Central memory CD4-positive, alpha-beta T cell (primary cell): ENCODE measurements at places on chromosomes 5 and 9.

DNA sequence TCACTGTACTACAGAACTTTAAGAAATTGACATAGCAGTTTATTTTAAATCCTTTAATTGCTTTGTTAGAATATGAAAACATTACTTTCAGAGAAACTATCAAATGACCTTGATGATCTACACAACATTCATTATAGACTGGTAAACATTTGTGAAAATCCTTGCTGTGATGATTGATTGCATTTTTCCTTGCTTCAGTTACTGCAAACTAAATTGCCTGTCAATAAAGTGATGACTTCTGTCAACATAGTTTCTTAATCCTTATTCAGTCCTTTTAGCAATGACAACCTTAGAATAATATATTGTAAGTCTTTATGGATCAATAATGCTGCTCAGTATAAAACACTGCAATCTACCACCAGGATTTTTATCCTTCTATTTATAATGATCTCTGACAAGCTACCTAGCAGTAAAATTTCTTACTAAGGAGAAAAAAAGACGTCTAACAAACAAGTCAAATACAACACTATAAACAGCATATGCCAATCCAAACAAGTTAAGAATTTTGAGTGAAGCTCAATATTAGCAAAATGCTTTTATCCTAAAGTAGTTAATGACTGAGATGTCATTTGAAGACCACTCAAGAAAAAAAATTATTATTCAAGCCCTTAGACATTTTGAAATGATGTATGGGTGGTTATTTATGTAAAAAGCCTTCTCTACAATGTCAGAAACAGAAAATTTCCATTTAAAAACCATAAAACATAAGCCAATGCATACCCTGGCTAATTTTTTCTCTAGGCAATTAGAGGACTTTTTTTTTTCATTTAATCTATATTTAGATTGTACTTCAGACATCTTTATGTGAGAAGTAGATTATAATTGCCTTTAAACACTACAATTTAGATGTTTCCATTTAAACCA, 105.5 kb downstream of the FBXL17 start:
- DNase-seq = no peak

GRCh38 chr5:56522960-56523359, 289.8 kb upstream of the ANKRD55 start:
- DNase-seq = no peak

- DNase-seq = no peak
These were observed 14.0 kb upstream of the TRIO start for GRCh38 chr5:14129123-14129522.

DNA sequence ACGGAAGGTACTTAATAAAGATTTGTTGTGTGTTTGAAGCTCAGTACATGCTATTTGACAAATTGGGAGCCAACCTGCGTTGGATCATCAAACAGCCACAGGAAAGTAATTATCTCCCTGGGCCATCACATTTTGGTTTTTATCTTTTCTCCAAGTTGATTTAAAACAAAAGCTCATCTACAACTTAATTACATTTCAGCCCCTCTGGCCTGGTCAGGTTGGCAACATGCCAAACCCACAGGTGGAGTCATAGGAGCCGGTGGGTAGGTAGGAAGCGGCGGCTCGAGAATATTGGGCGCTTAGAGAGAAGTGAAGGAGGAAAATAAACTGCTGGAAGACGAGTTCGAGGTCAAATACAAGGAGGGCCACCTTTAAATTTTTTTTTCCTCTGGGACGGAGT, 64.9 kb upstream of the FANCC start:
- DNase-seq = no peak

- DNase-seq = no peak
These were observed 364.1 kb upstream of the RORB start for GRCh38 chr9:74132986-74133385.

GRCh38 chr5:141637767-141638419, 1.1 kb downstream of the RELL2 start:
- DNase-seq = peak; percentile 56

- DNase-seq = no peak
These were observed 102.9 kb upstream of the SHB start for GRCh38 chr9:38171926-38172325.

DNA sequence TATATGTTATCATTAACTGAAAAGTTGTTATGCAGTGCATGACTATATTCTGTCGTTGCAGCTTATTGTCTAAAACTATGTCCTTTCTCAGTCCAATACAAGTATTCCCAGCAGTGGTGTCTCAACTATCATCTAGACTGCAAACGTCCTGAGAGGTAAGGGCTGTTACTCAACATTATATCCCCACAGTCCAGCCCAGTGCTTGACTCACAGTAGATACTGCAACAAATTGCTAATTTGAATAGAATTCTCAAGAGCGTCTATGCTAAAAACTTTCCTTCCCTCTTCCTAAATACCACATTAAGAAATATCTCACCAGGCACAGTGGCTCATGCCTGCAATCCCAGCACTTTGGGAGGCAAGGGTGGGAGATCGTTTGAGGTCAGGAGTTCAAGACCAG, 37.7 kb upstream of the PCSK5 start:
- no peak for DNase-seq
